ENCODE measurements at places on chromosomes 13 and 19. TPM values are rescaled to one million over a fixed set of nuclear protein-coding genes. Genes with fewer than 3 reads are reported as not detected.

- no peak for DNase-seq
These were observed 13.6 kb downstream of the CCDC97 start for GRCh38 chr19:41323430-41324125.

GRCh38 chr13:88919970-88920628 is 1248.9 kb downstream of the SLITRK5 start:
- no peak for DNase-seq

DNA sequence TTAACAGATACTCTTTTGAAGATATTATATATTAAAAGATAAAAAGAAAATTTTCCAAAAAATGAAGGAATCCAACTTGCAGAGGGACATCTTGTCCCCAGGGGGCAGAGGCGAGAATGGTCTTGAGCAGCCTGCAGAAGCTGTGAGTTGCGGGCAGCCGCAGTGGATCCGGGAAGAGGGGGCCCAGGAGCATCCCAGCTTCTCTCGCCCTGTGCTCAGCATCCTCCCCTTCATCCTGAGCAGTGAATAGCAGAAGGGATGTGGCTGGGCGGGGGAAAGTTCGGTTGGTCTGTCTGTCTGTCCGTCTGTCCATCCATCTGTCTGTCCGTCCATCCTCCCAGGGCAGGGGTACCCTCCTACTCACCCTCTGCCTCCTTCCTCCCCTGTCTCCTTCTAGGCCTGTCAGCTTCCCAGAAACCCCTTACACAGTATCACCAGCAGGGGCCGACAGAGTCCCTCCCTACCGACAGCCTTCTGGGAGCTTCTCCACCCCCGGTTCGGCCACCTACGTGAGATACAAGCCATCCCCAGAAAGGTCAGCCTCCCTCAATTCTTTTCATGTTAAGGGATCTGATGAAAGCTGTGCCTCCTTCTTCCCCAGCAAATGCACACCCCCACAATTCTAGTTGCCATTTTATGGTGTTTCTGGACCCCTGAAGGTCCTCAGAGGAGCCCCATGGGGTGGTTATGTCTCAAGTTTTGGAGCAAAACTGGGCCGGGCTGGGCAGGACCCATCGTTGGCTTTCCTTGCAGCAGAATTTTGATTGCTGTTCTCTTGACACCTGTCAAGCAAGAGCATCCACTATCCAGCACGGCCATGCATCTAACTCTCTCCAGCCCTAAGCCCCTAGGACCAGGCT is 81.6 kb downstream of the DPF1 start:
- DNase-seq, result no peak

DNA sequence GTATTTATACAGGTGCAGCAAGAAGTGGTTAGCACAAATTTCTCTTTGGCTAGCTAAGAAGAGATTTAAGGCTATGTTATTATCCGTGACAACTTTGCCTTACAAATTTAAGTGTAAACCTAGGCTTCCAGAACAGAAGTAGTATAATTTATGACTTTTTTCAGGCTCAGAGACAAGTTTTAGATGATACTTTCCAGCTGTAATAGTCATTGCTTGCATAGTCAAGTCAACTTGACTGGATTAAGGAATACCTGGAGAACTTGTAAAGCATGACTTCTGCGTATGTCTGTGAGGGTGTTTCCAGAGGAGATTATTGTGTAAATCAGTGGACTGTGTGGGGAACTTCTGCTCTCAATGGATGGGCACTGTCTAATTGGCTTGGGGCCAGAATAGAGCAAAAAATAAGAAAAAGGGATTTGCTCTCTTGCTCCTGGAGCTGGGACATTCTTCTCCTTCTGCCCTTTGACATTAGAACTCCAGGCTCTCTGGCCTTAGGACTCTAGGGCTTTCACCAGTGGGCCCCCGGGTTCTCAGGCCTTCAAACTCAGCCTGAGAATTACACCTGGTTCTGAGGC is 33.0 kb downstream of the CYSLTR2 start:
- DNase-seq, result no peak

DNA sequence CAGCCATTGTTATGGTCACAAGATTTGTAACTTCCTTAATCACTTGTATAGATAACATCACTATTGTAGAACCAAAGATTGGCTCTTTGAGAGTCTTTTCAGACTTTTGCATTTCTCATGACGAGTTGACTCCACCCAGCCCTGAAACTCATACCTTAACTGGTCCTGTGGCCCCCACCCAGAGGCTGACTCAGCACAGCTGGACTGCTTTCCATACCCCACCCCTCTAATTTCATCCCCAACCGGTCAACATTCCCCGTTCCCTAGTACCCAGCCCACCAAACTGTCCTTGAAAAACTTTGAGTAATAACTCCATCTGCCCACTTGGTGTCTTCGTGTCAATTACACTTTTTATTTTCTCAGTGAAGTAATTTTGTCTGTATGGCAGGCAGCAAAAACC is 32.1 kb upstream of the SLITRK1 start:
- DNase-seq, result no peak

GRCh38 chr19:14437578-14438140 is 4.6 kb downstream of the PKN1 start:
- no peak for DNase-seq

DNA sequence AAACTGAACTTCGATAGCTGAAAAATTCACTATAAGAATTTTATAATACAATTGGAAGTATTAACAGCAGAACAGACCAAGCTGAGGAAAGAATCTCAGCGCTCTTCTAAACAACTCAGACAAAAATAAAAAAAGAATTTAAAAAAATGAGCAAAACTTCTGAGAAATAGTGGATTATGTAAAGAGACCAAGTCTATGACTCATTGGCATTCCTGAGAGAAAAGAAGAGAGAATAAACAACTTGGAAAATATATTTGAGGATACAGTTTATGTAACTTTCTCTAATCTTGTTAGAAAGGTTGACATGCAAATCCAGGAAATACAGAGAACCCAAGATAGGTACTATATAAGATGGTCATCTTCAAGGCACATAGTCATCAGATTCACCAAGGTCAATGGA is 25.4 kb downstream of the SLC25A15 start:
- no peak for DNase-seq

CCDC97 gene
- total RNA-seq, result 15.7 TPM

SULT2A1 gene
- total RNA-seq, result not detected

SOX1 gene
- not detected for total RNA-seq

TPRX2 gene
- not detected for total RNA-seq
